Hematopoietic multipotent progenitor cell (in vitro differentiated cells): ENCODE measurements at places on chromosomes 13 and 19.

GRCh38 chr19:31013384-31014020 lies 335.7 kb downstream of the TSHZ3 start:
- no peak for DNase-seq

GRCh38 chr19:6358003-6358402 lies 3.3 kb upstream of the CLPP start:
- DNase-seq, result no peak

- no peak for DNase-seq
These were observed 1.8 kb downstream of the ZNF114 start for GRCh38 chr19:48271531-48272151.

DNA sequence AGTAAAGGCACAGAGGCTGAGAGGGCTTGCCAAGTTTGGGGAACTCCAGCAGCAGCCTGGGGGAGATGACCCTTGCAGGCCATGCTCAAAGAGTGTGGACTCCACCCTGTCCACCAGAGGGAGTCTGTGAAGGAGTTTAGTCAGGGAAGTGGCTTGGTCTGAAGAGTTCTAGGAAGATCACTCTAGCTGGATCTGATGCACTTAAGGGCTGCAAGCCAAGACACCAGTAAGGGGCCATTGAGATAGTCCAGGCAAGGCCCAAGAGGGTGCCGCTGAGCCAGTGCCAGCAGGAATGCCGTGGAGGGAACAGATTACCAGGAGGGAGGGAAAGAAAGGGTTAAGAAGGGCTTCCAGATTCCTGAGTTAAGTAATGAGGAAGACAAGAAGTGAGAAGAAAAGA lies 68.7 kb downstream of the ZAR1L start:
- DNase-seq, result peak; percentile 59

GRCh38 chr19:31351056-31351854 lies 2.0 kb upstream of the TSHZ3 start:
- peak; percentile 10 for DNase-seq

- DNase-seq, result peak; percentile 9
These were observed 746.6 kb downstream of the UQCRFS1 start for GRCh38 chr19:28466107-28467045.

- DNase-seq, result no peak
These were observed 181.9 kb downstream of the SHISA2 start for GRCh38 chr13:25869941-25870340.

DNA sequence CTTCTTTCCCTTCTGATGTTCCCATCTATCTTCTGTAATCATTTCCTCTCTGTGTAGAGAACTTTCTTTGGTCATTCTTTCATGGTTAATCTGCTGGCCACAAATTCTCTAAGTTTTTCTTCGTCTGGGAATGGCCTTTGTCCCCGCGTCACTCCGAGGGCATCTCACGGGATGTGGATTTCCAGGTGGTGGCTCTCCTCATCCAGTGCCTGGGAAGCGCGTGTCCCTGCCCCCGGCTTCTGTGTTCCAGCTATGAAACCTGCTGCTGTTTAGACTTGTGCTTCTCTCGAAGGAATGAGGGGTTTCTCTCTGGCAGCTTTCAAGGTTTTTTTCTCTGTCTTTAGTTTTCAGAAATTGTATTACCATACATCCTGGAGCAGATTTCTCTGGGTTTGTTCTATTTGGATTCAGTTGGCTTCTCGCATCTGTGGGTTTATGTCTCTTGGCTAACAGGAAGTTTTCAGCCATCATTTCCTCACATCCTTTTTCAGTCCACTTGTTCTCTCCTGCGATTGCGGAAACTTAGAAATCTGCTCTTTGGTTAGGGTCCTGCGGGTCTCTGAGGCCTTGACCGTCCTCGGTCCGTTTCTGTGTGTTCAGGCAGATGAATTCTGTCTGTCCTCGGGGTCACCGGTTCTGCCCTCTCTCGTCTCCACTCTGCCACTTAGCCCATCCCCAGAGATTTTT lies 36.9 kb upstream of the DCUN1D2 start:
- no peak for DNase-seq

DNA sequence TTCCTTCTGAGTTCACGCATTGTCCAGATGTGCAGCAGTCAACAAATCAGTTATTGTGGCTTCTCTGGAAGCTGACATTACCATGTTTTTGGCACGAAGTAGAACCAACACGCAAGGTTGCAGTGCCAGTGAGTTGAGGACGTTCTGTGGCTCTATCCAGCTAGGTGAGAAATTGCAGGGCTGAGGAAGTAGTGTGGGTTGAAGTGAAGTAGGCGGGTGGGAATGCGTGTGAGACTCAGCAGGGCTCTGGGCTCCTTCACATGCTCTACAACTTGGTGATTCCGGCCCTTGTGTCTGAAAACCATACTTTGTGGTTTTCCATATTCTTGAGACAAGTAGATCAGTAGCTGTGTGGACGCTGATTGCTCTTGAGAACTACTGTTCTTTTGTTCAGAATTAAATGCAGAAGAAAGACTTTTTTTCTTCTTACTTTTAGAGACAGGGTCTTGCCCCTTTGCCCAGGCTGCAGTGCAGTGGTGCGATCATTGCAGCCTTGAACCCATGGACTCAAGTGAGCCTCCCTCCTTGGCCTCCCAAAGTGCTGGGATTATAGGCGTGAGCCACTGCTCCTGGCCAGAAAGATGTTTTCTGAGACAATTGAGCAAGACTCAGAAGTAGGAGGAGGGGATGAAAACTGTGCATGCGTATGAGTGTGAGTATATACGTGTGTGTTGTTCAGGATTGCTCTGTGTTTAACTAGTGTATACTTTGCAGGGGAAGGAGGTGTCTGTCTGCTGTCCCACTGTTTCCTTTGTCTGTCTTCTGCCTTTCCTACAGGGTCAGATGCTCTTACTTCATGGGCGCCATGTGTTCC lies 46.2 kb downstream of the GATAD2A start:
- DNase-seq, result no peak

DNA sequence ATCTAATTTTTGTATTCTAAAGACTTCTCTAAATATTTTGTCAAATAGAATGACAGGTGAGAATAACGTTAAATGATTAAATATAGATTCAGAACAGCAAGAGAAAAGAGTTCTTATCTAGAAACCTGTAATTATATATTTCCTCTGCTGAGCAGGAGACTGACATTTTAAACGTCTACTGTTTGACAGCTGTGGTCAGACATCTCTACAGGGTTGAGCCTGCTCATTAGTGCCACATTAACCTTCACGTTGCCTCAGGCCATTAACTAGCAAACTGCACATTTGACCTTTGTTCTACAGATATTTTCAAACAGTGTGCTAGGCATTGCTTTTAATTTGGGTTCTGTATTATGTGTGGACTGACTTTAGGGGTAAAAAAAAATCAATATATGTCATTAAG lies 347.5 kb downstream of the GPC5 start:
- DNase-seq, result no peak

- DNase-seq, result no peak
These were observed 15.5 kb downstream of the PGLS start for GRCh38 chr19:17526922-17527321.

GRCh38 chr13:37870895-37871550 lies 1.5 kb upstream of the TRPC4 start:
- no peak for DNase-seq

DNA sequence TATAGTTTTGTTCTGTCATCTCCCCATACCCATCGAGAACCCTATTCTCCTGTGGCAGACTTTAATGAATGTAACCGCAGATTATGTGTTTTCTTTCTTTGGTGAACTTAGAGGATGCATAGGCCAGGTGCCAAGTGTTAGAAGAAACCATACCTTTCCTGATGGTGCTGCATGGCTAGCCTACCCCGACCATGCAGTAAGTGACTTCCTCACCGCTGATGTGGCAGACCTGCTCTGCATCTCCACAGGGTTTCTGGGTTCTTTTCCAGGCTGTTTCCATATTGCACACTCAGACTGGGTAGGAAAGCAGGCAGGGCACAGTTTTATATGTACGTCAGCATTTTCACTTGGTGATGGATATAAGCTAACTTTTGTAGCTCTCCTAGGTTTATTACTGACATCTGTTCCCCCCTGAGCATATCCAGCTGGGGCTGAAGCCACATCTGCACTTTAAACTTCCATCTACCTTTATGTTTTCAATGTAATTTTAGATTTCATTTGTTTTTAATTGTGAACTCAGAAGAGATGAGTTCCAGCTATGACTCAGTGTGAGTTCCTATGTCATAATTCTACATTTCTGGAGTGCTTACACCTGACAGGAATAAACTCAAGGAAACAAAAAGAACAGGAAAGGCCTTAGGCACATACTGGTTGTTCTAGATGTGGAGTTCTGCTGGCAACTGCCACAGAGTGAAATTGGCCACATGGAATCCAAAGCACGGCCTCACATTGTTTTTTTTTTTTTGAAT lies 42.3 kb downstream of the LRCH1 start:
- DNase-seq, result peak; percentile 48

DNA sequence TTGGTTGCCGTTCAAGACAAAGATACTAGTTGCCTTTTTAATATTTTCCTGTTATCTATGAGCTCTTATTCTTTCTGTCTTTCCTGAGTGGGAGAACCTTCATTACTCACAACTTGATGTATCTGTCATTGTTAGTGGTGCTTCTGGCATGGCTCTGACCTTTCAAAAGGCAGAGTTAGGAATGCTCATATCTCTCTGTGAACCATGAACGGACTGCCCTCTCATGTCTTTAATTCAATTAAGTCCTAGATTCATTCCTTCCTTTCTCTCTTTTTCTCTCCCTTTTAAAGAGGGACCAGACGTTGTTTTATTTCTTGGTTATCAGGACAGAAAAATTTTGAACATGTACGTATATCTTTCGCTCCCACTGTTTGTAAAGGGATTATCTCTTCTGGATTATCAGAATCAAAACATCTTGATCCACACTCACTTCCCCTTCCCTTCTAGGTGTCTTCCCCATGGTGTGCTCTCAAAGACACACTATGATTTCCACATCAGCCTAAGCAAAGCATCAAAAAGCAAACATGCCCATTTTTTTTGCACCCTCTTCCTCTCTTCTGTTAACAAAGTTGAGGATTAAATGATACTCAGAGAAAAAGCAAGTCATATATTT lies 90.3 kb downstream of the LRCH1 start:
- DNase-seq, result no peak

DNA sequence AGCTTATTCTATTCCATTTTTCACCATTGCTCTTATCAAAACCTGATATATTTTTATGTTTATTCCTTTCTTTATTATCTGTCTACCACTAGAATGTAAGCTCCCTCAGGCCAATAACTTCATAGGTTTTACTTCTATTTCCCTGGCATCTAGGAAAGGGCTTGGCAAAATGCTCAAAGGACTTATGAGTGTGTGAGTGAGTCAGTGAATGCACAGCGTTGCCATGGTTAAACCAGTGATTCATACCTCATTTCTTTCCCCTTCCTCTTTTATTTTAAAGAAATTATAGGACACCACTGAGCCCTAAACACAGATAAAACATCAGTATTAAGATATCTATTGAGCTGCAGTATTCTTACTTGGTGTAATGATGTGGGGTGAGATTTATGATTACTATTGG lies 162.1 kb downstream of the GPC6 start:
- no peak for DNase-seq

DNA sequence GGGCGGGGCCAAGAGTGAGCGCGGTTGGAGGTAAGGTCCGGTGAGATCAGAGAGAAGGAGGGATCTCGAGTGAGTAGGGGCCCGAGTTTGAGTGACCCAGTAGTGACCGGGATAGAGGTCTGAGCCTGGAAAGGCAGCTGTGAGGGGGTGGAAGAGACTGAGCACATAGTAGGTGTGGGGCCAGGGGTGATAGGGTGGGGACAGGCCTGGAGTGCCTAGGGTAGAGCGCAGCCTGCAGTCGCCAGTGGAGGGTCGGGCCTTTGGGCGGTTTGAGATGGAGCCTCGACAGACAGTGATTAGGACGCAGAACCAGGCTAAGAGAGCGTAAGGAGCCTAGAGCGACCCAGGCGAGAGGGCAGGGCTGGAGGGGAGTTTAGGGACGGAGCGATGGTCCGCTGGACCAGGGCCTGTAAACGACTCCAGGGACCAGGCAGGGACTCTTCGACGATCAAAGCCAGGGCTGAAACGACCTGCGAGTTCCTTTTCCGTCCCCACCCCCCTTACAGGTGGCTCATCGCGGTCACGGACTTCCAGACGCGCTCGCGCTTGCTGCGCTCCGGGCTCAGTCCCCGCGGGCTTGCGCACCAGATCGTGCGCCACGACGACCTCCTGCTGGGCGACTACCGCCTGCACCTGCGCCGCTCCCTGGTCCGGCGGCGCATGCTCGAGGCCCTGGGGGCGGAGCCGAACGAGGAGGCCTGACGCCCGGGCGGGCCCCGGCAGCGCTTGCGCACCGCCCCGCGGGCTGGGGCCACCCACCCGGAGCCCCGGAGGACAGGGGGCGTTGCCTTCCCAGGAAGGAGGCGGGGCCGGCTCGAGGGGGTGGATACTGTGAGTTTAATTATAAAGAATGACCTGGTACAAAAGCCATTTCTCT lies 9.4 kb downstream of the C19orf81 start:
- peak; percentile 92 for DNase-seq

DNA sequence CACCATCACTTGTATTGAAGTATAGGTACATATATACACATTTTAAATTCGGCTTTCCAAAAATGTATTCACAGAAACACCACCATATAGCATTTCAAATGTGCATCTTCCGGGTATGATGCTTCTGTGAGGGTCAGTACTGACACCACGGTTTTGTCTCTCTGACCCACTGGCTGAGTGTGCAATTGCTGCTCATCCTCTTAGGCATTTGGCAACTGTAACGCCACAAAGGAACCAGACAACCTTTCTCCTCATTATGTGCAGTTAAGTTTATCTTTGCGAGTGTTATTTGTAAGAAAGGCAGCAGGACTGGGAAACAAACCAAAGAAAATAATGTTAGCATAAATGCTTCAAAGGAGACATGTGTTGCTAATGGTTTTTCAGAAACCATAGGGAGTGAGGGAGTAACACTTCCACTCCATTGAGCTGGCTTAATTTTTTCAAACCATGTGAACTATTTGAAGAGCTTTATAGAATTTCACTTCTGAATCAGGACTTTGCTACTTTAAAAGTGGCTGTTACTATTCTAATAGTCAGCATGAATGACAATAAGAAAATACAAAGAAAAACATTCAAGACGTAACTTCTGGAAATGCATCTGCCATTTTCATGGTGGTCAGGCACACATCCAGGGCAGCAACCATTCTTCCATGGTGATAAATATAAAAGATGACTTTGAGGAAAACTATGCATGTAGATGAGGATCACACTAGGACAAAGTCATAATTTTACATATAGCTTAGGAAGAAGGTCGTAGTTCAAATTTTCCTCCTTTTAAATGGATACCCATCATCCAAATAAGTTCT lies 423.3 kb downstream of the MZT1 start:
- no peak for DNase-seq

GRCh38 chr13:20106742-20107141 lies 54.1 kb downstream of the GJA3 start:
- DNase-seq, result no peak

DNA sequence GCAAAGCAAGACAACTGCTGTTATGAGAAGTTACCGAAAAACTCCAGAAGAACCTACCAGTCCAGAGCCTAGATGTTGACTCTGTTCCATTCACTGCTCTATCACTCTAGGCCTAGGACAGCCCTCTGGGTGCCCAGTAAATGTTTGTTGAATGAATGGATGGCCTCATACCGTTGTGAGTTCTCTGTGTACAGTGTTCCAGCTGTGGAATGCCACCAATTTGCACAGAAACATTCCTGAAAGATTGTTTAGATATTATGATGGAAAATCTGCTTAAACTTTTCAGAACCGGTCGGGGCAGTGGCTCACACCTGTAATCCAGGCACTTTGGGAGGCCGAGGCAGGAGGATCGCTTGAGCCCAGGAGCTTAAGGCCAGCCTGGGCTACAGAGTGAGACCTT lies 1.3 kb upstream of the FBL start:
- DNase-seq, result no peak

GRCh38 chr13:37587236-37587635 lies 11.3 kb downstream of the POSTN start:
- no peak for DNase-seq

GRCh38 chr13:42780044-42780443 lies 1.3 kb upstream of the FAM216B start:
- DNase-seq, result no peak

GRCh38 chr19:47190167-47190727 lies 40.8 kb downstream of the BBC3 start:
- no peak for DNase-seq
